ENCODE measurements at places on chromosomes 4 and X. TPM values are rescaled to one million over a fixed set of nuclear protein-coding genes. Genes with fewer than 3 reads are reported as not detected.

The TSC22D3 gene
- total RNA-seq: 150 TPM

The HDAC6 gene
- total RNA-seq: 27.1 TPM

The CLNK gene
- not detected for total RNA-seq

The HSFX1 gene
- total RNA-seq: 0.27 TPM

The CT45A5 gene
- not detected for total RNA-seq

The STS gene
- total RNA-seq: 2.1 TPM

The GLUD2 gene
- 2.6 TPM for total RNA-seq

The SCRG1 gene
- not detected for total RNA-seq

The NUDT9 gene
- 26.0 TPM for total RNA-seq

The GLRA2 gene
- not detected for total RNA-seq

The PCDH7 gene
- total RNA-seq: 0.11 TPM

The GAGE12J gene
- total RNA-seq: not detected

The EGF gene
- 0.33 TPM for total RNA-seq

The PRKG2 gene
- 0.85 TPM for total RNA-seq

The RNF150 gene
- total RNA-seq: 0.30 TPM

The GUCY1B1 gene
- 0.16 TPM for total RNA-seq

The USP17L19 gene
- total RNA-seq: not detected

The VSIG4 gene
- total RNA-seq: not detected

The CTSO gene
- 1.0 TPM for total RNA-seq

The G3BP2 gene
- total RNA-seq: 64.3 TPM

The BEX5 gene
- total RNA-seq: not detected

The TMEM271 gene
- total RNA-seq: not detected

The NUP62CL gene
- 15.8 TPM for total RNA-seq

The CRLF2 gene
- total RNA-seq: 0.84 TPM

The ADGRL3 gene
- total RNA-seq: 0.02 TPM

The PDGFRA gene
- total RNA-seq: 1.1 TPM

The MAOA gene
- total RNA-seq: 0.61 TPM

The MID1 gene
- 39.0 TPM for total RNA-seq

The POF1B gene
- 2.5 TPM for total RNA-seq

The NLGN4X gene
- total RNA-seq: 0.02 TPM

The OCRL gene
- 25.1 TPM for total RNA-seq

The PNMA5 gene
- total RNA-seq: not detected

The TRPC3 gene
- 0.05 TPM for total RNA-seq
